ENCODE measurements at places on chromosomes 3 and 15.

DNA sequence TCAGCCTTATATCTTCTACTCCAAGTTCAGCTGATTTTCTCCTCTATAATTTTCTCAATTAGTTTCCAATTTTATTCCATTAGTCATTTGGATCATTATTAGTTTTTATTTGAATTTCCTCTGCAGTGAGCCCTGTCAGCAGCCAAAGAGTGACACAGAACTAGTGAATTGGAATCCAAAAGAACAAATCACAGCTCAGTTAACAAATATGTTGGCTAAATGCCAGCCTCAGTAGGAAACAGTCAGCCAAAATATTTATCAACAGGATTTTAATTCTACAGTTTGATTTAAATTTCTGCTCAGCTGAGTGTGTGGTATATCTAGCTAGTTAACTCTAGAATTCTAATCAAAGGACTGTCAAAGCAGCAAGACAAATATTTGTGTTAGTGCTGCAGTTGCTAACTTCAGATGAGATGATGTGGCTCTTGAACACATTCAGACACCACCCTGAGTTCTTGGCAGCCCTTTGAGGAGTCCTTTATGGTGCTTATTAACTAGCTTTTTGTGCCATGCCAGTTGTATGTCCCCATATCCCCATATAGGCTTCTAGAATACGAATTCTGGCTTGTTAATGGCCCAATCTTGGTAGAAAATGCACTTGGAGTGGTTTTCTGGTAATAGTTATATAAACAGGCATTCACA lies 194.5 kb downstream of the CPNE4 start:
- no peak for DNase-seq

GRCh38 chr3:137963463-137963862 lies 46.5 kb upstream of the CLDN18 start:
- no peak for DNase-seq

DNA sequence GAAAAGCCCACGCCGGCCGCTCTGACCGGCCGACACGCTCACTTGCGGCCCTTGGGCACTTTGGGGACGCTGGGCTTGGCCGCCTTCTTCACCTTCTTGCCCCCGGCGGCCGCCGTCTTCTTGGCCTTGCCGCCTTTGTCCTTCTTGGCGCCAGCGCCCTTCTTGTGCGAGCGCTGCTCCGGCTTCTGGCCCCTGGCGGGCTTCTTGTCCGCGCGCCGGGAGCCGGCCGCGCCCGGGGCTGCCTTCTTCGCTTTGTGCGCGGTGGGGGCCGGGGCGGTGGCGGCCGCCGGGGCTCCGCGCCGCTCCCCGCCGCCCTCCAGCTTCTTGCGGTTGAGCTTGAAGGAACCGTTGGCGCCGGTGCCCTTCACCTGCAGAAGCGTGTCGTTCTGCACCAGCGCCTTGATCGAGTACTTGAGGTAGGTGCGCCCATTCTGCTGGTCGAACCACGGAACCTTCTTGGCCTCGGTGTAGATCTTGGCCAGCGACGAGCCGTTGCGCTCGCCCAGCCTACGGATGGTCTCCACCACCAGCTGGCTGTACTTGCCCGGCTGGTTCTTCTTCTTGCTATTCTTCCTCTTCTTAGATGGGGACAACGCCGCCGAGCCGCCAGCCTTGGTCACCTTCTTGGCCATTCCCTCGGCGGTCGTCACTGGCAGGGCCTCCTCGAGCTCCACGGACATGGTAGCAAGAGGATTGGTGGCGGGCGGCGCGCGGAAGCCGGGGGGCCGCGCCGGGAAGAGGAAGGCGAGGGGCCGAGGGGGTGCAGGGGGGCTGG lies 36.7 kb downstream of the HMCES start:
- DNase-seq: no peak

DNA sequence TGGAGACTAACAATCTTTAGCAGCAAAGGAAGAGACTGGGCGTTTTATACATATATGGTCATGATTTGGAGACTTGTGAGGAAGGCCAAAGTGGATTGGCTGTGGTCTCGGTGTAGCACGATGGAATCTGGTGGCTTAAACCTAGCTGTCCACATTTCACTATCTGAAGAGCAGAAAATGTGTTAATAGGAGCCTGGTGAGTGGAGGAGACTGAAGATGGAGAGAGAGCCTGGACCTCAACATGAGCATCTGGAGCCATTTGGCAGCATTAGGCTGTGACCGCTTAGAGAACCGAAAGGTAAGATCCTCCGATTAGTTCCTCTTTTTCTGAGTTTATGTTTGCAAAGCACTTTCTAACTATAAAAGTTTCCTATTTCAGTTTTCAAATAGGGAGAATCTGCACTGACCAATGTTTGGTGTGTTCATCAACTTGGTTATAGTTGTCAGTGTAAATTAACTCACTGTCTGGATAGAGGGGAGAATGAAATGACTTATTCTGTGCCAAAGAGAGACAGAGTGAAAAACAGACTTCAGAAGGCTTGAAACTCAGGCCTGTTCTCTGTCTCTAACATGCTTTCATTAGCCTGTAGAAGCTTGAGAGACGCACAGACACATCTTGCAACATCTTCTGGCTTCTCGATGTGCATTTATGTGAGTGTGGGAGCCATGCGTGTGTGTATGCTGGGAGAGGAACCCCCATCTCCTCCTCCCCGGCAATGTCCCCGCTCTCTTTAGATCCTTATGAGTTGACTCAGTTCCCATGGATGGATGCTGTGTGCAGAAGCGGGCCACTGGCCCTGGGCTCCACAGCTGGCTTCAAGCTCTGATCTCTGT lies 244.7 kb upstream of the TBL1XR1 start:
- DNase-seq: no peak

GRCh38 chr3:33919312-33920120 lies 121.1 kb downstream of the PDCD6IP start:
- no peak for DNase-seq

- no peak for DNase-seq
Observed at GRCh38 chr3:99686955-99687612, 48.7 kb downstream of the COL8A1 start.

Data from H1 (cell line).